Transverse colon (tissue), 4 donors: ENCODE measurements at places on chromosomes 2 and 18.
A peak's percentile ranks its signal among the peaks of the same experiment; 100 is the strongest.

DNA sequence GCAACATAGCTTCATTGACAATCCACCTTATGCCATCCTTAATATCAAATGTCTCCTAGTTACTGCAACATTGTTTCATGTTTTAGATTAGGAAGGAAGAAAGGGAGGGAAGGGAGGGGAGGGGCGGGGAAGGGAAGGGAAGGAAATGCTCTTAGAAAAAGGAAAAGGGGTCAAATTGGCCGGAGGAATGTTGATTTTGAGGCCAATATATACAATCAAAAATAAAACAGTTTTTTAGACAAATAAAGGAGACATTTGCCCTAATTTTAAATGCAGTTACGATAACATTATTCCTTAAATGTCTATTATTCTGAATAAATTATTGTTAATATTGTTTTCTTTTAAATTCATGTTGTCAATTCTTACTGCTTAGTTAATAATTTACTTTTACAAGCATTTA lies 33.5 kb upstream of the CALCRL start:
- H3K27ac ChIP-seq: no peak overlapping the region
- DNase-seq: no peak
- H3K36me3 ChIP-seq: no peaks in the 10 kb centered on the region
- H3K4me3 ChIP-seq: no peak overlapping the region
- no peaks in the 10 kb centered on the region for H3K4me1 ChIP-seq

GRCh38 chr2:226183033-226183432 lies 616.6 kb downstream of the IRS1 start:
- DNase-seq: no peak
- no peak overlapping the region for H3K4me3 ChIP-seq
- no peaks in the 10 kb centered on the region for H3K27me3 ChIP-seq

GRCh38 chr2:150232871-150233270 lies 254.6 kb downstream of the RND3 start:
- H3K27me3 ChIP-seq: no peaks in the 10 kb centered on the region
- H3K27ac ChIP-seq: no peak overlapping the region
- no peak overlapping the region for H3K4me3 ChIP-seq

DNA sequence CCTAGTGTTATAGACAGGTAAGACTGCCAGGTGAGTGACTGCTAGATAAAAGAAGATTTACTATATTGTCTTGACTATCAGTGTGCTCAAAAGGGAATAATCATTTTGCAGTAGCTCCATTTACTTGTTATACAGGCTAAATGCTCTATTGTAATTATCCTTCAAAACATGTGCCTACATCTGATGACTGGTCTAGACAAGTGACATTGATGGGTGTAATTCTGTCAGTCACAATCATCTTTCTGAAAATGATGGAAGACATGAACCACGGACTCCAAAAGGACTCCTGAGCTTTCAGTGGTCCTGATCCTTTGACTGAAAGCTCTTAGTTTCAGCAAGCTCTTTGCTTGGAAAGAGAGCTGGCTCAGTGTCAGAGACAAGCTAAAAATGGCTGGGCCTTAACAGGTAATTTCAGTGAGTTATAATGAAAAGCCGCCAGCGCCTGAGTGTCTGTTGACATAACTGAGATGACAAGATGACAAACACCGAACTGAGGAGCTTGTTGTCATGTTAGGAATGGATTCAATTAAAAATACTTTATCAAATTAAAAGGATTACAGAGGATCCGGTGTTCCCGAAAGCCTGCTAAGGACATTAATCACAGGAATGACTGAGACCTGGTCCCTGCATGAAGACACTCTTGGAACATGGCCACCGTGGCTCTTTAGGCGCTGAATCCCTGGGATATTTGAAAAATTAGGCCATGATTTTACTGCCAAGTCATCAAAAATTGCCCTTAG lies 141.7 kb downstream of the CMPK2 start:
- DNase-seq: no peak
- no peaks in the 10 kb centered on the region for H3K36me3 ChIP-seq

GRCh38 chr18:3675994-3676393 lies 226.0 kb downstream of the TGIF1 start:
- no peak for DNase-seq
- H3K4me1 ChIP-seq: peaks cover 7% of the 10 kb centered on the region
- H3K36me3 ChIP-seq: no peaks in the 10 kb centered on the region
- no peak overlapping the region for H3K27ac ChIP-seq

DNA sequence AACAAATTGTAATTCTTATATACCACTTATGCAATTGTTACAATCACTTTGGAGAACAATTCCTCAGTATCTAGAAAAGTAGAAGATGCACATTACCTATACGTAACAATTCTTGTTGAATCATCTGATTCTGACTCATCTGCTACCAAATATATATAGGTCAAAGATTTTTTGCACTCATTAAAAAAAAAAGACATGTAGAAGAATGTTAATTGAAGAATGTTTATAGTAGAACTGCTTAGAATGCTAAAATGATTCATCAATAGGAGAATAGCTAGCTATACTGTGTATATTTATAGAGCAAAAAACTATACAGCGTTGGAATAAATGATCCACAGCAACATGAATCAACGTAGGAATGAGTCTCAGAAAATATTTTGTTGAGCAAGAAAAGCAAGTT lies 29.5 kb upstream of the STAT1 start:
- H3K4me1 ChIP-seq: no peaks in the 10 kb centered on the region
- no peak for DNase-seq
- no peaks in the 10 kb centered on the region for H3K36me3 ChIP-seq
- no peaks in the 10 kb centered on the region for H3K27me3 ChIP-seq

DNA sequence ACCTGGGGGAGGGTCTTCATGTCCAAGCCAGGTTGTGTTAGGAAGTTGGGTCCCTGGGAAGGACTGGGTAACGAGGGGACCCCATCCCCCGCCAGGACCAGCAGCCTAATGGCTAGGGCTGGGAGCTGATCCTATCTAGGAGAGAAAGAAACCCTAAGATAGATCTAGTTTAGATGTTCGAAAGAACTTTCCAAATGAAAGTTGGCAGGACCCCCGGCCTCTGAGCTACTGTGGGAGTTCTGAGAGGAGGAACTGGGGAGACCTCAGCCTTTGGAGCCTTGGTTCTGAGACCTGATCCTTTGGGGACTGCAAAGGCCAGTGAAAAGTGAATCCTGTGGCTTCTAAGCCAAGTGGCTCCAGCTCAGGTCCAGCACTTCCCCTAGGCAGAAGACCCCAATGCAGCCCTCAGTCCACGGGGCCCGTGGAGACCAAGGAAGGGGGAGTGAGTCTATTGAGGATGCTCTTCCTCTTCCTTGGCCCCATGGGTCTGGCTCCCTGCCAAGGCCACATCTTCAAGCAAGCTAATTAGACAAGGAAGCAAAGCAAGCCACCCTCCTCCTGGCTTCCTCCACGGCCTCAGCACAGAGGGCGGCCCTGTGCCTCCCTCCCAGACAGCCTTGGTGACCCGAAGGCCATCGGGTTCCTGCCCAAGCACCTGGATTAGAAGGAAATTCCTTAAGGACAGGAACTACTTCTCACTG lies 23.5 kb downstream of the CCT7 start:
- no peaks in the 10 kb centered on the region for H3K36me3 ChIP-seq
- DNase-seq: peak; percentile 35
- no peak overlapping the region for H3K4me3 ChIP-seq

- DNase-seq: no peak
- no peaks in the 10 kb centered on the region for H3K36me3 ChIP-seq
- no peaks in the 10 kb centered on the region for H3K4me1 ChIP-seq
Observed at GRCh38 chr18:23412351-23412964, 40.6 kb upstream of the RIOK3 start.

DNA sequence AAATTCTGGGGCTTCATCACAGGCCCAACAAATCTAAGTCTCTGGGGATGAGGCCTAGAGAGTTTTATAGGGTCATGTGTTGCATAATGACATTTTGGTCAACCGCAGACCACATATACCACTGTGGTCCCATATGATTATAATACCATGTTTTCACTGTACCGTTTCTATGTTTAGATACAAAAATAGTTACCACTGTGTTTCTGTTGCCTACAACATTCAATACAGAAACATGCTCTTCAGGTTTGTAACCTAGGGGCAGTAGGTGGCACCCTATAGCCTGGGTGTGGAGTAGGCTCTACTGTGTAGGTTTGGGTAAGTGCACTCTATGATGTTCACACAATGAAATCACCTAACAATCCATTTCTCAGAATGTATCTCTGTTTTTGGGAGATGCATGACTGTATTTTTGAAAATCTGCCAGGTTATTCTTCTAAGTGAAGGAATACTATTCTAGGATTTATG lies 485.2 kb downstream of the PTPRM start:
- H3K4me3 ChIP-seq: no peak overlapping the region
- no peak for DNase-seq
- H3K27ac ChIP-seq: no peak overlapping the region
- H3K27me3 ChIP-seq: no peaks in the 10 kb centered on the region
- no peaks in the 10 kb centered on the region for H3K36me3 ChIP-seq

- no peak overlapping the region for H3K4me3 ChIP-seq
- DNase-seq: no peak
- H3K27ac ChIP-seq: no peak overlapping the region
- no peaks in the 10 kb centered on the region for H3K4me1 ChIP-seq
- no peaks in the 10 kb centered on the region for H3K27me3 ChIP-seq
Observed at GRCh38 chr2:228786901-228787300, 484.2 kb downstream of the PID1 start.

DNA sequence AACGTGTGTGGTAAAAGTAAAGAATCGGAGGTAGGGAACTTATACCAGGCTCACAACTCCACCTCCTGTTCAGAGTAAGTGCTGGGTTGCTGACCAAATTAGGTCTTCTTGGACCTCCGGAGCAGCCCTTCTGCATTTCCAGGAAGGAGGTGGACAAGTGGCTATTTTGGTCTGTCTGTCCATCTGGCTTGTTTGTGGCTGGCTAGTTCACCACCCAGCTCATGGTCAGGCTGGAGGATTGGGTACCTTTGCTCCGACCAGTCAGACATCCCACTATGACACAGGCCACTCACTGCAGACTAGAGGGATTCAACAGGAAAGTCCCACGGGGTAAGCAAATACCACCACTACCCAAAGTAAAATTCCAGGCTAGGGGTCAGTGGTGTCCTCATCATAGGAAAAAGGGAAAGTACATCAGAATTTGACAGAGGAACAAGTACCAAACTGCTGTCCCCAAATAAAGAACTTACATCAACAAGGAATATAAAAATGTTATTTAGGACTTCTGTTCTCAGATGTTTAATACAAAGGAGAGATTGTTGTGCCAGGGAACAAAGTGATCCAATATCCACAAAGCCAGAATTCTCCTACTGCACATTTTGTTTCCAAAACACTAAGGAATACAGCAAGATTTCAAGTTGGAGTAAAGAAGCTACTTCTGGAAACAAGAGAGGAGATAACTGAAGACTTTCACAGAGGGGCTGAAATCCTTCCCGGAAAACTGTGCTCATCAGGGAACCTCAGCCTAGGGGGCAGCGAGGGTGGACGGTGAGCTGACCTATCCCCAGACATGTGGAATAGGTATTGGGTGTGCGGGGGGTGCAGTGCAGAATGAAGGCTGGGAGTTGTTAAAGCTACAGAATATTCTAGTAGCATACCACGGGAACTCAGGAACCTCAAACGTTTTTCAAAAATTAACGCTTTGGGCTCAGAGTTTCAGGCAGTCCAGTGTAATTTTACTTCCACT lies 56.9 kb downstream of the BCL2 start:
- peaks cover 6% of the 10 kb centered on the region for H3K4me1 ChIP-seq
- H3K4me3 ChIP-seq: no peak overlapping the region
- H3K27me3 ChIP-seq: no peaks in the 10 kb centered on the region
- peak overlapping the region; percentile 65 for H3K27ac ChIP-seq

DNA sequence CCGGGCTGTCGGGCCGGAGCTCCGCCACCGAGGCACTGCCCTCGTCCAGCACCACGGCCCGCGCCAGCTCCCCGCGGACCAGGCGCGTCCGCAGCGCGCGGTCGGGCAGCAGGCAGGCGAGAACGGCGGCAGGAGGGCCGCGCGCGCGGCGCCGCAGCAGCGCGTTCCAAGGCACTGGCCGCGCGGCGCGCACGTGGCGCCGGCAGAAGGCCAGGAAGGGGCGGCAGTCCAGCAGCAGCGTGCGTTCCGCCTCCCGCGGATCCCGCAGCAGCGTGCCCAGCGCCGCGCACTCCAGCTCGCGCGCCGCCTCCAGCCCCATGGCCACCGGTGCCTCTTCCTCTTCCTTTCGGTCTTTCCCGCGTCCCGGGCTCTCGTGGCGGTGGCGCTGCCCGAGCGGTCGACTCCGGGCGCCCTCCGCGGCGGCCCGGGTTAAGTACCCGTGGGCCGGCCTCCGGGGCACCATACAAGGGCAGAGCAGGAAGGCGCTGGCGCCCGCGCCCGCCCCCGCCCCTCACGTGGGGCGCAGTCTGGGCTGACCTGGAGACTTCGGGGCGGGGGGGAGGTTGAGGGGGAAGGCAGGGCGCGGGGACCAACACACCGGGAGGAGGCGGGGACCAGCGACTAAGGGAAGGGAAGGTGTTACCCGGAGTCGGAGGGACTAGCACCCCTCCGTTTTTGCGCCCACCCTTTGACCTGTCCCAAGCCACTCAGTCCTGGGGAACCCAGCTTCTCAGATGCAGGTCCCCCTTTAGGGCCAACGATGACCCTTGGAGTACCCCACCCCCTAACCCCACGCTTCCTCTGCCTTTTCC lies at the start of gene DUSP2:
TSS of gene DUSP2 (minus strand) at position 405 of the 812 bp plus-strand sequence. CDS start at position 319, 86 bp downstream.
- H3K36me3 ChIP-seq: no peaks in the 10 kb centered on the region
- no peaks in the 10 kb centered on the region for H3K27me3 ChIP-seq
- peak; percentile 87 for DNase-seq
- peaks cover 21% of the 10 kb centered on the region for H3K4me1 ChIP-seq

- no peak for DNase-seq
- peaks cover 4% of the 10 kb centered on the region for H3K4me1 ChIP-seq
- H3K36me3 ChIP-seq: no peaks in the 10 kb centered on the region
Observed at GRCh38 chr2:216002101-216002678, 11.2 kb downstream of the MREG start.

- H3K36me3 ChIP-seq: no peaks in the 10 kb centered on the region
- no peaks in the 10 kb centered on the region for H3K27me3 ChIP-seq
- peak; percentile 7 for DNase-seq
- H3K27ac ChIP-seq: no peak overlapping the region
Observed at GRCh38 chr2:143807671-143808070, 678.5 kb downstream of the ARHGAP15 start.

DNA sequence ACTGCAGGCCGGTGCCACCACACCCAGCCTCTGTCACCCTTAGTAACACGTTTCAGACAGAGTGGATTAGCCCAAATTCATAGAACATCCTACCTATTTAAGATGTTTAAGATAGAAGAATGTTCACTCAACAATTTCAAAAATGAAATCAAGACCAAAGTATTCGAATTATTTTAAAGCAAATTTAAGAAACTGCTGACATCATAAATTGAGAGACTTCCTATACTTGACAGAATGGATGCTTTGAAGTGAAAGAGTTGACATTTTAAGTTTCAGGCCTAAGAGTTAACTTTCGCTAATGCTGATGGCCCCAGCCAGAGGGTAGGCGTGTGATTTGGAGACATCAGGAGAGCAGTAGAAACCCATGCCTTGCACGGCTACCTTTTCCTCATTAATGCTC lies 271.9 kb downstream of the SS18 start:
- no peaks in the 10 kb centered on the region for H3K27me3 ChIP-seq
- H3K36me3 ChIP-seq: no peaks in the 10 kb centered on the region
- no peak for DNase-seq
- H3K4me3 ChIP-seq: no peak overlapping the region

DNA sequence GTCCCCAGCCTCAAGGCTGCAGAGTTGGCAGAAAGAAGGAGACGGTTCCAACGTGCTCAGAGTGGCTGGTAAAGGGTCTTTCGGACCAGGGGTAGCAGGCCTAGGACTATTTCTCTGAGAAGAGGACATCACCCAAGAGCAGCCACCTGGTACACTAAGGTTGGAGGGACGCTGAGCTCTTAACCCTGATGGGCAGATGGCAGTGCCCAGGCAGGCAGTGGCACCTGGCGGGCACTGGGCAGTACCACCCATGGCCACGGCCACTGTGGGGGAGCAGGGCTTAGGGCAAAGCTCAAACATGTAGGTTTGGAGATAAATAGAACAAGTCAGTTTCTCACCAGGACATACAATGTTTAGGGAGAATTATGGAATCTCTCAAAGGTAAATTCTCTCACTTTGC lies 53.5 kb downstream of the MBP start:
- H3K4me1 ChIP-seq: peaks cover 9% of the 10 kb centered on the region
- H3K27me3 ChIP-seq: no peaks in the 10 kb centered on the region
- H3K27ac ChIP-seq: no peak overlapping the region
- no peak overlapping the region for H3K4me3 ChIP-seq
